Activated CD4-positive, alpha-beta T cell treated with anti-CD3 and anti-CD28 coated beads, Interleukin-2, amount 50 U/mL, for 24 hours (primary cell): ENCODE measurements at places on chromosomes 12 and 14.

DNA sequence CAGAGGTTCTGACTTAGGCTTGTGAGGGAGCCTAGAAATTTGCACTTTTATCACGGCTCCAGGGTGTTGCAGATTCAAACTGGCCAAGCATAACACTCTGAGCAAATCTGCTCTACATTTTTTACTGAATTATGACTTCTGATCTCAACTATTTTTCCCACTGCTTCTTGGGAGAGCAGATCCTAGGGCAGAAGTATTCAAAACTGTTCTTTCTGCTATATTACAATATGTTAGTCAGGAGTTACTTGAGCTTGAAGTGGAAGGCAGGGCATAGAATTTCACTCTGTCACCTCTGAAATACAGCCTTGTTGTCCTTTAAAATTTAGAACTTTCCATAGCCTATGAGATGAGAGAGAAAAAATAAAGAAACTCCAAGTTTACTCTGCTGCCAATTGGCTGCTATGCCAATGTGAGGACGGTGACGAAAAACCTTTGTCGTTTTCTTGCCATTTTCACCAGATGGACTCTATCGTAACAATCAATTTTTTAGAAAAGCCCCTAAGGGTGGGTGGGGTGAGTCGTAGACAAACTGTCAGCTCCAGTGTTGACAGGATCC, 16.4 kb upstream of the KERA start:
- DNase-seq = no peak

GRCh38 chr12:76563061-76563460, 3.5 kb upstream of the OSBPL8 start:
- no peak for DNase-seq

GRCh38 chr12:87866578-87867292, 162.5 kb downstream of the C12orf50 start:
- no peak for DNase-seq

- DNase-seq = no peak
Measured at GRCh38 chr12:125525879-125526278, 460.6 kb downstream of the AACS start.

DNA sequence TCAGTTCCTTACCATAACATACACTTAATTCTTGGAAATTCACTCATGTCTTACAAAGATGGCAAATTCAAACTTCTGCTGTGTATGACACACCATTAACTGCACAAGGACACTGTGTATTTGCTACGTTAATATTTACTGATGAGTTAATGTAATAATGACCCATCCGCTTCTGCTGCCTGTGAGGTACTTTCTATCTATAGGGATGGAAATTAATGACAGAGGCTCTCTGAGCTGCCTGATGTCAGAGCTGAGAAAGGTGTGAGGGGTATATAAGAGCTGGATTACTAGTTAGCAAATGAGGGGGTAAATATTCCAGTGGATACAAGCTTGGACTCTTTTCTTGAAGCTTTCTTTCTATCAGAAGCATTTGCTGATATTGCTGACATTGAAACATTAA, at the start of gene IAPP:
TSS of gene IAPP (plus strand) at position 301 of the 400 bp plus-strand sequence. CDS start 450 bp downstream, outside the sequence.
- no peak for DNase-seq

- DNase-seq = no peak
Measured at GRCh38 chr12:25071366-25071765, 122.5 kb upstream of the BCAT1 start.

DNA sequence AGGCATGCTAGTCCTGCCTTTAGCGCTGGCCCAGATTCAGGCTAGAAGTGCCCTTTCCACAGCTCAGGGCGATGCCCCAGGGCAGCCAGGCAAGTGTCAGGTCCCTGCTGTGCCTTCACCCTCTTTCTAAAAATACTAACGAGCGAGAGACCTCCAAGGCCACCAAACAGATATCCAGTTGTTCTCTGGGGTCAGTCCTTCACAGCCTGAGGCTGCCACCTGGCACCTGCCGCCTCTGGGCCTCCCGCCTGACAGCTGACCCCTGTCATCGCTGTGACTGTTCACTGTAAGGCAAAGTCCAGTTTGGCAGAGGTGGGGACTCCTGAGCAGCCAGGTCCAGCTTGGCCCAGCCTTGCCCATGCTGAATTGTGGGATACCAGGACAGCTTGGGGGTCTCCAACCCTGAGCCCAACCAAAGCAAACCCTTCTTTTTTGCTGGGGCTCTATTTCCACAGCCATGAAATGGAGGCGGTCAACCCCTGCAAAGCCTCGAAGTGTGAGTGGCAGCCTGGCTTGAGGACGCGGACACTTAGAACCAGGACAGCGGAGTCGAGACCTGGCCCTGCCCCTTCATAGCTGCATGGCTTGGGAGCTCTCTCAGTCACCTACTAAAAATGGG, 79.9 kb downstream of the NINJ2 start:
- DNase-seq = no peak
